Kidney epithelial cell (primary cell): ENCODE measurements at places on chromosomes 16 and 17. TPM values are rescaled to one million over a fixed set of nuclear protein-coding genes. Genes with fewer than 3 reads are reported as not detected.

The SMTNL2 gene
- total RNA-seq = 0.14 and 0.46 TPM in 2 replicates

The NRN1L gene
- total RNA-seq = 1.1 and 2.9 TPM in 2 replicates

The HSPB9 gene
- total RNA-seq = not detected in 2 replicates

The TSPOAP1 gene
- total RNA-seq = 9.4 and 13.5 TPM in 2 replicates

The CDIP1 gene
- total RNA-seq = 14.1 and 16.8 TPM in 2 replicates

The TMEM92 gene
- total RNA-seq = 1.5 and 1.7 TPM in 2 replicates

The FBXW10 gene
- total RNA-seq = not detected in 2 replicates

The KRT31 gene
- not detected in 2 replicates for total RNA-seq

The RASD1 gene
- 0.17 and 0.21 TPM in 2 replicates for total RNA-seq

The LDAF1 gene
- total RNA-seq = 65.0 and 82.9 TPM in 2 replicates

The NGFR gene
- 0.04 TPM in 1 of 2 replicates, not detected in the other for total RNA-seq

The USP43 gene
- total RNA-seq = 11.2 and 12.0 TPM in 2 replicates

The CLDN7 gene
- total RNA-seq = 248 and 250 TPM in 2 replicates

The CD300LF gene
- not detected in 2 replicates for total RNA-seq

The PTGES3L gene
- 1.2 and 1.6 TPM in 2 replicates for total RNA-seq

The TAT gene
- total RNA-seq = 0.07 TPM in 1 of 2 replicates, not detected in the other

The NPW gene
- not detected in 2 replicates for total RNA-seq

The FBXO39 gene
- 0.14 TPM in 1 of 2 replicates, not detected in the other for total RNA-seq

The PIMREG gene
- 6.8 and 10.4 TPM in 2 replicates for total RNA-seq

The FNDC8 gene
- not detected in 2 replicates for total RNA-seq

The TBC1D3K gene
- not detected in 2 replicates for total RNA-seq
